Neural progenitor cell (in vitro differentiated cells): ENCODE measurements at places on chromosomes 11 and 22. TPM values are rescaled to one million over a fixed set of nuclear protein-coding genes. Genes with fewer than 3 reads are reported as not detected.

DNA sequence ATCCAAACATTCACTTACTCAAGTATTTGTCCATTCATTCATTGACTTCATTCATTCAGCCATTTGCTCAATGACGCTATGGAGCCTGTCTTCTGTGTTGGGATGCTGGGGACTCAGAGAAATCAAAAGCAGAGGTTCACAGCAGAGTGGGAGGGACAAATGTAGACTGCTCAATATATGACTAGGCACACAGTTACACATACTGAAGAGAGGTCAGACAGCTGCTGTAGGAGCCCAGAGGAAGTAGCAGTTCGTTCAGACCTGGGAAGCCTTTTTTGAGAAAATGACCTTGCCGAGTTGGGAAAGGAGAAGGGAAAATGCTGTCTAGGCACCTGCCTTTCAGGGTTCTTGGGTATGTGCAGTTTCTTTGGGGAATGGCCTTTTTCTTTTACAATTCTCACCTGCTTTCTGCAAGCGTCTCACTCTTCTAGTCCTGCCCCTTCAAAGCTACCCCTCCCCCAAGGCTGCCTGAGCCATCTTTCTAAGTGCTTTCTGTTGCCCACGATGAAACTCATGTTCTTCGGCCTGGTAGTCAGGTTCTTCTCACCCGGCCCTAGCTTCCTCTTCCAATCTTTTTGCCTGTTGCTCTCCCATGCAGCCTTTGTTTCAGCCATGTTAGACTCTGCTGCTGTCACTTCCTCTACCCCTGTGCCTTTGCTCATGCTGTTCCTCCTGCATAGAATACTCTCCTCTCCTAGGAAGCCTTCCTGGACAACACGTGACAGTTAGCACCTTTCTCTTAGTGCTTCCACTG is 4.2 kb upstream of the UVRAG start:
- H3K4me3 ChIP-seq = no peak overlapping the region
- no peak overlapping the region for H3K27ac ChIP-seq
- no peaks in the 10 kb centered on the region for H3K27me3 ChIP-seq
- H3K36me3 ChIP-seq = no peaks in the 10 kb centered on the region
- peaks cover 4% of the 10 kb centered on the region for H3K4me1 ChIP-seq
- DNase-seq = no peak

- no peaks in the 10 kb centered on the region for H3K4me1 ChIP-seq
- no peaks in the 10 kb centered on the region for H3K36me3 ChIP-seq
- peaks cover 6% of the 10 kb centered on the region for H3K27me3 ChIP-seq
- DNase-seq = no peak
- H3K4me3 ChIP-seq = no peak overlapping the region
- no peak overlapping the region for H3K27ac ChIP-seq
Measured at GRCh38 chr11:64441127-64441526, 82.2 kb downstream of the RPS6KA4 start.

DNA sequence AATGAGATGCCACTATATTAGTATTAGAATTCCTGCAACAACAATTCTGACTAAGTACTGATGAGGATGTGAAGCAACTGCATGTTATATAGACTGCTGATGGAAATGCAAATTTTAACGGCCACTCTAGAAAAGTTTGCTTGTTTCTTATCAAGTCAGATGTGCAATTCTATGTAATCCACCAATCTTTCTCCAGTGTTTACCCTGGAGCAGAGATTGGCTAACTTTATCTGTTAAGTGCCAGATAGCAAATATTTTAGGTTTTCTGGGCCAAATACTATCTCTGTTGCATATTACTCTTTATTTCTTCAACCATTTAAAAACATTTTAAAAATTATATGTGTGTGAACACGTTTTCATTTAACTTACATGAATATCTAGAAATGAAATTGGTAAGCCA is 586.9 kb downstream of the FAM181B start:
- DNase-seq = no peak
- no peaks in the 10 kb centered on the region for H3K27me3 ChIP-seq
- no peak overlapping the region for H3K27ac ChIP-seq
- H3K36me3 ChIP-seq = no peaks in the 10 kb centered on the region

The MB gene
- 0.53 TPM in 1 of 2 replicates, not detected in the other for total RNA-seq

DNA sequence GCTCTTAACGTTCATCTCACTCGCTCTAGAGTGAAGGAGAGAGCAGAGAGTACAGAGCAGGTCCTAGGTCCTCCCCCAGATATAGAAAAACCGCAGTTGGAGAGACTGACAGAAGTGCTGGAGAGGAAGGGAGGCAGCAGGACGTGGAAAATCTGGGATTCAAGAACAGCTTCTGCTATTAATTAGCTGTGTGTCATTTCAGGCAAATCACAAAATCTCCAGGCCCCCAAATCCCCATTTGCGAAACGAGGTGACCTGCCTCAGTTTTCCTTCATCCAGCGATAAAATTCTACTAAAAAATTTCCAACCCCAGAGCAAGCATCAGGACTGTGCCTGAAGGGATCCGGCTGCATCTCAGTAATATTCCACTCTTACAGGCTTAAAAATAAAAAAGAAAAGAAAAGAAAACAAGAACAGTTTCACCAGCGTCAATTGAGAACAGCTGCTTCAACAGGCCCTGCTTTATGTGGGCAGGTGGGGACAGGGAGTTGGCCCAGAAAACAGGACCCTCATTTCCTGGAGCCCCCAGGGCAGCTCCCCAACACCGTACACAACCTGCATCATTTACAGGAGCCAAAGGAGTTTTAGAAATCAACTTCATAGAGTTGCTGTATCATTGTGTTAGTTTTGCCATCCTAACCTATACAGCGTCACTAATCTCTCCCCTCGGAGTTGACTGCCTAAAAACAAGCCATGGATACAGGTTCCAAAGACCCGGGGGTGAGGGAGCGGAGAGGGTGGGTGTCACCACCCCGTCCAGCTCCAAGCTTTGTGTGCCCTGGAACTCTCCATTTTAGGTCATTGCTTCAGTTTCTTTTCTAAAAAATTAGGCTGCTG is 2.3 kb upstream of the MALAT1 start:
- peak overlapping the region; percentile 90 for H3K27ac ChIP-seq
- H3K4me1 ChIP-seq = peaks cover 37% of the 10 kb centered on the region
- no peak for DNase-seq
- peak overlapping the region; percentile 54 for H3K4me3 ChIP-seq
- no peaks in the 10 kb centered on the region for H3K27me3 ChIP-seq
- peaks cover 23% of the 10 kb centered on the region for H3K36me3 ChIP-seq

The LMO2 gene
- 0.92 and 2.0 TPM in 2 replicates for total RNA-seq

The GAB4 gene
- 0.07 TPM in 1 of 2 replicates, not detected in the other for total RNA-seq
